ENCODE measurements at places on chromosomes 12 and 14. TPM values are rescaled to one million over a fixed set of nuclear protein-coding genes. Genes with fewer than 3 reads are reported as not detected.

The TRIM9 gene
- total RNA-seq = 2.0 TPM

The AMN gene
- 0.71 TPM for total RNA-seq

The SERPINA1 gene
- total RNA-seq = 0.27 TPM

The ACOT6 gene
- total RNA-seq = not detected

The ANKS1B gene
- 0.21 TPM for total RNA-seq

The ACSS3 gene
- total RNA-seq = not detected

The EML5 gene
- total RNA-seq = 3.9 TPM

The SAMD15 gene
- total RNA-seq = 1.2 TPM

The XRCC3 gene
- 63.5 TPM for total RNA-seq

The SERPINA3 gene
- not detected for total RNA-seq

The SYCP3 gene
- total RNA-seq = 0.91 TPM

The TPPP2 gene
- not detected for total RNA-seq

The GRIP1 gene
- total RNA-seq = 3.5 TPM

The PTCSC3 gene
- total RNA-seq = not detected

The TROAP gene
- total RNA-seq = 44.4 TPM

The TCTN1 gene
- total RNA-seq = 13.4 TPM

The LAG3 gene
- total RNA-seq = 324 TPM

The CPNE6 gene
- total RNA-seq = not detected

The ANO2 gene
- not detected for total RNA-seq

The ZNF385A gene
- total RNA-seq = 0.52 TPM

The CEP170B gene
- total RNA-seq = 7.8 TPM

The GCH1 gene
- 29.7 TPM for total RNA-seq

The KRT72 gene
- total RNA-seq = not detected

The KCNA1 gene
- not detected for total RNA-seq

The FSCB gene
- not detected for total RNA-seq

The PIK3C2G gene
- not detected for total RNA-seq

The WNT5B gene
- total RNA-seq = not detected

The ABHD12B gene
- not detected for total RNA-seq

The PTPN11 gene
- total RNA-seq = 183 TPM

The PELI2 gene
- total RNA-seq = 2.9 TPM

The CLEC2A gene
- not detected for total RNA-seq

The USP44 gene
- 10.6 TPM for total RNA-seq

The ANKRD9 gene
- 15.2 TPM for total RNA-seq
